ENCODE measurements at places on chromosomes 2 and 18.

DNA sequence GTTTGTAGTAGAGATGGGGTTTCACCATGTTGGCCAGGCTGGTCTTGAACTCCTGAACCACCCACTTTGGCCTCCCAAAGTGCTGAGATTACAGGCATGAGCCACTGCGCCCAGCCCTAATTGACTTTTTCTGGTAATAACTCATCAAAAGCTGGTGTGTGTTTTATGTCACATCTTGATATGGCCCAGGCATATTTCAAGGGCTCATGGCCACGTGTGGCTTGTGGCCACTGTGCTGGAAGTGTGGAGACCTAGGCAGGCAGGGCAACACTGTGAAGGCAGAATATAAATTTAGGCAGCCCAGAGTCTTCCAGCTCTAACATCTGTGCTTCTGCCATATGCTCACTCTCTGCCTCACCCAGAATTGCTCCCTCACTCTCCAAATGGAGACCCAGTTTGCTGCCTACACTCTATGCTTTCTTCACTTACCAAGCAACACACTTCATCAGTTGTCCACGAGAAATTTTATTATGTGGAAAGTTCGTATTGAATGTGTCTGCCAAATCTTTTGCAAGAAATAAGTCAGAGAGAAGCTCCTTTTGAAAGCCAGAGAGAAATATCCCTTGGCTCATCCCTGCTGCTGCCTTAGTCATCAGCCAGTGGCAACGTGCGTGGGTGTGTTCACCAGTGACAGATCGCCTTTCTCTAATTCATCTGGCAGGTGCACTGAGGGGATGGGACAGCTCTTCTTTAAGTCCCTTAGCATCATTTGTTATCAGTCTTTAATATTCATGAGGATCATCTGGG is 129.4 kb upstream of the CXCR4 start:
- no peak for DNase-seq

DNA sequence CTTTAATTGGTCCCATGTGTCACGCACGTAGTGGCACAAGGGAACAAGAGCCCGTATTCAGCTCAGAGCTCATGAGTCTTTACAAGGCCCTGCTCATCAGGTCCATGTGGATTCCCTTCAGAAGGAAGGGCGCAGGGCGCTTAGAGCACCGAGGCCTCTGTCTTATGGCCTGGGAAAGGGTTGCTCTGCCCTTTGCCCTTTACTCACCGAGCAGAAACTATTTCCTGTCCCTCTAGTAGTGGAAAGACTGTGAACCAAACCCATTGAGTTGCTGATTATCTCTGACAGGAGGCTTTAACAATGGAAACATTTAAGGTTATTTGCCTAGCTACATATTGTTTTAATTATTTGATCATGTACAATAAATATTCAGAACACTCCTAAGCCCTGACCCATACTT is 102.0 kb upstream of the ACAA2 start:
- no peak for DNase-seq

GRCh38 chr2:132430895-132431294 is 14.3 kb downstream of the GPR39 start:
- no peak for DNase-seq

- DNase-seq = no peak
Measured at GRCh38 chr2:177633910-177634294, 241.3 kb downstream of the AGPS start.

DNA sequence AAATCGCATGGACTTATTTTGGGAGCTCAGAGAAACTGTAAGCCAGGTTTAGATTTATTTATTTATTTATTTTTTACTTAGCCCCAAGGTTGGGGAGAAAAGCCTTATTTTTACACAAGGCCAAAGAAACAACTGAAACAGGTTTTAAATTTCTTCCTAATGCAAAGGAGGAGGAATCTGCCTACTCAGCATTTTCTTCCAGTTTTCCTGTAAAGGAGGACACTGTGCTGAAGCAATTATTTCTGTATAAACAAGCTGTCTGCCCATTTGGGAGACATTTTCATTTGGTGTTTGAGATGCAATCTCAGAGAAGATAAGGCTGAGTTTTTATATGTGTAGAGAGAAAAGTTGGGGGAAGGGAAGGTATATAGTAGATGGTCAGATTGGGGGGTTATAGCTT is 125.0 kb downstream of the ETAA1 start:
- no peak for DNase-seq

DNA sequence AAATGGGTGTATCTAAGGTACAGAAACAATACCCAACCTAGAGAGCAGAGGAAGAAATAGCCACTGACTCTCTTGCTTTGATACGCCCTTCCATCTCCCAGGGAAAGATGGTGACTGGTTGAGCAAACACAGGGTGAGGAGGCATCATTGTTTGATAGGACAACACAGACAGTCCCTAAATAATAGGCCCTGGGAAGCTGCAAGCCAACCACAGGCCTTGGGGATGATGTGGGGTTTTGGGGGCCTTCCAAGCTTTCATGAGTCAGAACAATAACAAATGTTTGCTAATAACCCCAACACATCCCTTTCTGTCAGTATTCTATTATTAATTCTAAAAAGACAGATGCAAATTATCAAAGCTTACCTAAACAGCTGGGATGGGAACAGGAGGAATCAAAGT is 9.8 kb downstream of the LGALSL start:
- no peak for DNase-seq

GRCh38 chr2:100043891-100044255 is 98.5 kb downstream of the AFF3 start:
- no peak for DNase-seq

GRCh38 chr2:181682795-181683517 is 2.6 kb upstream of the NEUROD1 start:
- DNase-seq = no peak

GRCh38 chr2:220228310-220229006 is 601.0 kb downstream of the SLC4A3 start:
- DNase-seq = no peak

DNA sequence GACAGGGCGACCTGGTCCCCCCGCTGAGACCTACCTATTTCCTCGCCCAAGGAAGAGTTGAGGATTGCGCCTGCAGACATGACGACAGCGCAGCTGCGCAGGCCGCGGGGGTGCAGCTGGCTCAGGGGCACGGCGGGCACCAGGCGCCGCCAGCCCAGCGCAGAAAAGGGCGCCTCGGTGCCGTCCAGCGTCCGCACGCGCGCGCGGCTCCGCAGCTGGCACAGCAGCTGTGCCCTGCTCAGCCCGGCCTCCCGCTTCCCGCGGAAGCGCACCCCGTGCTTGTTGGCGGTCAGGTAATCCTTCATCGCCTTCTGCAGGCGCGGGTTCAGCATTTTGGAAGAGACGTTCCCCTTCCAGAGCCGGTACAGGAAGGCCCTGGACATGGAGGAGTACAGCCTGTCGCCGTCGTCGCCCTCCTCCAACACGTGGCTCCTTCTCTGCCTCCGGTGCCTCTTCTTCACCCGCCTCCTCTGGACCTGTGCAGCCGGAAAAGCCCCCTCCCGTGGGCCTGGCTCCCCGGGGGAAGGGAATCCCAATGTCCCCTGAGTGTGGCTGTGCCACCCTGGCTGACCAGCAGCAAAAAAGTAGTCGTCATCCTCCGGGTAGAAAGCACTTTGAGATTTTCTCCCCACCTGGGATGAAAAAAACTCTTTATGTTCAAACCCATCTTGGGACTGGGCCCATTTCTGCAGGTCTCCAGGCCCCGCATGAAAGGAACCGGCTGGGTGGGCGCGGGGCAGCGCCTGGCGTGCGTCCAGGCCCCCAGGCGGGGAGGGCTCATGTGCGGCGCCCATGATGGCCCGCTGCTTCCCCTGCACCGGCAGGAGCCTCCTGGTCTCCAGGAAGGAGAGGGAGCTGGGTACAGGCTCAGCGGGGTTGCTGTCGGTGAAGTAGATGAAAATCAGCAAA is 42.7 kb downstream of the ST6GAL2 start:
- DNase-seq = no peak

GRCh38 chr2:85760371-85760770 is 6.6 kb downstream of the ATOH8 start:
- no peak for DNase-seq

GRCh38 chr2:106804161-106804560 is 81.8 kb downstream of the ST6GAL2 start:
- no peak for DNase-seq

- no peak for DNase-seq
Measured at GRCh38 chr2:236715491-236715961, 145.9 kb downstream of the ACKR3 start.
